NCI-H2107 (cell line): ENCODE measurements at places on chromosomes 3 and 15.
A peak's percentile ranks its signal among the peaks of the same experiment; 100 is the strongest.

- DNase-seq = no peak
Observed at GRCh38 chr3:107579371-107579770, 56.6 kb downstream of the BBX start.

- no peak for DNase-seq
Observed at GRCh38 chr3:195140410-195140809, 130.5 kb downstream of the XXYLT1 start.

GRCh38 chr3:45084820-45085816 lies 59.0 kb downstream of the CLEC3B start:
- no peak for DNase-seq

DNA sequence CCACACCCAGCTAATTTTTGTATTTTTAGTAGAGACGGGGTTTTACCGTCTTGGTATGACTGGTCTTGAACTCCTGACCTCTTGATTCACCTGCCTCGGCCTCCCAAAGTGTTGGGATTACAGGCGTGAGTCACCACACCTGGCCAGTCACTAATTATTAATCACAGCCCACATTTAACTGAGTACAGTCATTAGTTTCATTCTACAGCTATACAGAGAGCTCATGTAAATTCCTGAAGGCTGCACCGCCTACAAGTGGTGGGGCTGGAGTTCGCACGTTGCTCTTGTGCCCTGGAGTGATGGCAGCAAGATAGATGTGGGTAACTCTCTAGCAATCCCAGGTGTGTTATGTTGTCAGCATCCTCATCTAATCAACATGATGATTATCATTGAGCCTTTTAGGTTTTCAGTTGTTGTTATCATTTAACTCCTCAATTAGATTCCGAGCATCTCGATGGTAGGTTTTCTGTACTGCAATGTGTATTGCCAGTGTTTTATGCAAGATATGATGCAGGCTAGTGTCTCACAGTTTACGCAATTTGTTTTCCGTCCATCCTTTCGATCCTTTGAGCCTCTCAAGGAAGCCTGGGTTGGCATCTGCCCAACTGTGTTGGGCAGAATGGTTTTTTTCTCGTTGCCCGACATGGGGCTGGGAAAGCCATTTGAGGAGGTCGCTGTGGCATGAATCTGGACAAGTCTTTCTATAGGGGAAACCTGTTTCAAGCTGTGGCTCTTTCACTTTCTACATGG lies 216.3 kb downstream of the LPP start:
- no peak for DNase-seq

DNA sequence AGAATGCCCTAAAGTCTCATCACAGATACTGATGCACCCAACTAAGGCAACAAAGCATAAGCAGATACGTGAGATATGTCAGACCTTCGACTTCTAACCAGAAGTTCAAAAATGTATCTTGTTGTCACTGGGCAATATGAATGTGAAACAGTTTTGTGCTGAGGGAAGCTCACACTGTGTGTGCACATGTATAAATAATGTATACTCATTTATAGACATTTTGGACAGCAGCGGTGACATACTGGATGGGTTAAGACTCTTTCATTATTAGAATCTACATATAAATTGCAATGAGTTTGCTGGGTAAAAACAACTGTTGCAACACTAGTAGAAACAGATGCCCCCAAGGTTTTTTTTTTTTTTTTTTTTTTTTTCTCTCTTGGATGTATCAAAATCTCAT lies 37.9 kb downstream of the TIGIT start:
- DNase-seq = no peak

DNA sequence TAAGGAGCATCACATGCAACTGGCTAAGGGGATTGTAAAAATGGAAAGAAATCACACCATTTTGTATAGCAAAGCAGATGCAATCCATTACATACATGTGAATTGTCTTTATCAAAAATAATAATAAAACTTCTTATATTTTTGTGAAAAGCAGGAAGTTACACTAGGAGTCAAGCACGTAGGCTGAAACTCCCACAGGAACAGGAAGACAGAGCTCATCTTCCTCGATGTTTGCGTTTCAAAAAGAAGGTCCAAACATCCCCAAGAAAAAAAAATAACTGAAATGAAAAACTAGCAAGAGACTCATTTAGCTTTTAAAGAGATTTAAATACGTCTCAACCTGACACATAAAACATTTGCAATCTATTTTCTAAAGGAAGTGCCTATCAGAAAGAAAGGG lies 106.6 kb downstream of the TGFBR2 start:
- no peak for DNase-seq

GRCh38 chr3:134334231-134334900 lies 39.9 kb downstream of the AMOTL2 start:
- DNase-seq = no peak

- DNase-seq = no peak
Observed at GRCh38 chr3:191593486-191593885, 132.5 kb downstream of the PYDC2 start.

GRCh38 chr3:61646851-61647525 lies 85.6 kb downstream of the PTPRG start:
- DNase-seq = no peak

DNA sequence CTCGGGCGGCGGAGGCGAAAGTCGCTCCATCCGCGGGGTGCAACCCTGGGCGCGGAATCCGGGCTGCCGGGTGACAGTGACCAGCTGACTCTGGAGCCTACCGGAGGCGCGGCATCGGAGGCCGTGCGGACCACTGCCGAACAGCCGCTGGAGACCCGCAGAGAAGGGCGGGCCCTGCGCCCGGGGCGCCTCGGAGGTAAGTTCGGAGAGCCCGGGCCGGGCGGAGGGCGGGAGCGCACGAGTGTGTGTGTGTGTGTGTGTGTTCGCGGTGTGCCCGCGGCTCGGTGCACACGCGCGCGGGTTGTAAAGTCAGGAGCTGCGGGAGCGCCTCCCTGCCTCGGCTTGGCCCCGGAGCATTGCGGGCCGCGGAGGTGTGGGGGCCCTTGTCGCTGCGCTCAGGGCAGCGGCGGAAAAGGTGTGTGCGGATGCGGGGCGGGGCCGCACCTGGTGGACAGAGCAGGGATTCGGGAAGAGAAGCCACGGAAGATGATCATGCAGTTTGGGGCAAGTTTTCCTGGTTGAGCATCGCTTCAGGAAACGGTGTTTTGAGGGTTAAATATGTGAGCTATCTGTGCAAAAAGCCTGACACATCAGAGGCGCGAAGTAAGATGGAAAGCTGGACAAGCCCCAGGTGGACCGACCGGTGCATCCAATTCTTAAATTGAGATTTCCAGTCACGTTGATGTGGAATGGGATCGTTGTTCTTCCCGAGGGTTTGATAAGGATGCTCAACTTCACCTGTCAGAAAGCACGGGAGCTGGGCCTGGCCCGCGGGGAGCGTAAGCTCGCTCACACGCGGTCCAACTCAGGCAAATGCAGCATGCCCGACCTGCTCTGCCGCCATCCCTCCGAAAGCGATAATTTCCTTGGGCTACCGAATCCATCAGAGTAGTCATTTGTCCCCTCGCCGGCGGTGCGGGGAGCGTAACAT lies 474 bp downstream of the MINAR1 start:
- no peak for DNase-seq

- DNase-seq = no peak
Observed at GRCh38 chr15:48996276-48996675, 32.6 kb upstream of the SHC4 start.

- no peak for DNase-seq
Observed at GRCh38 chr15:65939901-65940617, 70.8 kb downstream of the RAB11A start.

GRCh38 chr3:58217209-58217811 lies 6.5 kb upstream of the DNASE1L3 start:
- no peak for DNase-seq

GRCh38 chr15:37758412-37758811 lies 176.0 kb upstream of the TMCO5A start:
- no peak for DNase-seq

GRCh38 chr3:188106887-188107830 lies 46.8 kb upstream of the LPP start:
- DNase-seq = no peak

DNA sequence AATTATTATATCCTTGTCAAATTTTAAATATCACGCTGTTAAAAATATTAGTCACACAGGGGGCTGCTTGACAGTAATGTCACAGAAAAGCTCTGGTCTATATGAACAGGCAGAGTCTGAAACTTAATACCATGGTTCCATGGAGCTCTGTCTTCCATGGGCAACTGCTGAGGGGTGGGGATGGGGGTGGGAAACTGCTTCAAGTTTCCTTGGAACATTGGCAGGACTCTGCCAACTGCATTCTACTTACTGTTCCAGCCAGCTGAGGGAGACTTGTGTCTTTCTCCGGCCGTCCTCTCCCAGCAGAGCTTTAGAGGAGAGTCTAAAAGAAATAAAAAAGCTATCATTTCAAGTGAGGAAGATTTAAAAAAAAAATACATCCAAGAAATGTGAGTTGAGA lies 348.7 kb downstream of the ZIC1 start:
- DNase-seq = no peak

DNA sequence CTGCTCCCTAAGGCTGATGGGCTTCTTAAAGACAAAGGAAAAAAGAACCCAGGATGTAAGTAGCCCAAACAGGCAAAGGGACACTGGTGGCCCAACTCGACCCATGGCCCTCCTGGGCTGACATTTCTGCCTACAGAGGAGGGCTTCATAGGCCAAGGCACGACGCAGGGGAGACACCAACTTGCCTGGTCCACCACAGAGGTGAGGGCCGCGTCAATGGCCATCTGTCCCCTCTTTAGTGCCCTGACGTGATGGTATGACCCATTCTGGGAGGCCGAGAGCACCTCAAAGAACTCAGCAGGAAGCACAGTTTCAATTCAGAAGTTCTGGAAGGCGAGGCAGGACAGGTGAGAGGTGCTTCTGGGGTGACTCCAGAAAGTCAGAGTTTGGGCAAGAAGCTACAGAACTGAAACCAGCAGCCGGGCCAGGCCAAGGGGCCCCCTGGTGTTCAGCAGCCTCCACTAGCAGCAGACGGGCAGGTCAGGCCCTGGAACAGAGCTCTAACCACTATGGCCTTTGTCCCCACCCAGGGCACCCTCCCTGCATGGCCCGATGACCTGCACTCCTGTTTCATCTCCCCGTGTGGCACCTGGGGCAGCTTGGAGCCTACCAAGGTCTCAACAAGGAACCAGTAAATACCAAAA lies 45.1 kb downstream of the HMCES start:
- DNase-seq = no peak

DNA sequence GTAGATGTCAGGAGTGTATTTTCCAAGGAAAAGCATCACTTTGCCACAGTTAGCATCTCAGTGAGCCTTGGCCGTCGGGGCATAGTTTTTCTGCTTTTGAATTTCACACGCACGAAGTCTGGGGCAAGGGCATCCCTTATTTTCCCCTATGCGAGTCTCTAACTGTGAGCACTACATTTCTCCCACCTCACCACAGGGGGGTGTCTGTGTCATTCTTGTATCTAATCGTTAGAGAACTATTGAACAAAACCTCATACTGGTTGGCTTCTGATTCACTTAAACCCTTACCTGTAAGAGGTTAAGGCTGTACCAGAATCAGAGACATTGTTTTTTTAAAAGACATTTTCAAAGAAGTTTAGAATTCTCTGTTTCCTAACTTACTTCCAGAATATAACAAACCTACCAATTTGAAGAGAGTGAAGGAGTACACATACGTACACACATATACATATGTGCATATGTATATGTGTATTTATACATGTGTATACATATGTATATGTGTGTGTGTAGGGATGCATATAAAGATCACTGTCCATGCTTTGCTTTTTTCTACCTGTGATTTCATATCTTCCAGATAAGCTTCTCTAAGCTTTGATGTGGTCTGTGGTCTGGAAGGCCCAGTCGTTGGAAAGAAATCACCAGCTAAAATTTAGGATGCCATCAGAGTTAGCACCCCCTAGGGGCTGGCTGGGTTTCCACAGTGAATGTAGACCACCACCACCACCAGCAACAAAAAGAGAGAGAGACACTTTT lies 49.4 kb downstream of the MYZAP start:
- DNase-seq = no peak

- peak; percentile 99 for DNase-seq
Observed at GRCh38 chr3:188947401-188948280, 224.1 kb upstream of the TPRG1 start.

DNA sequence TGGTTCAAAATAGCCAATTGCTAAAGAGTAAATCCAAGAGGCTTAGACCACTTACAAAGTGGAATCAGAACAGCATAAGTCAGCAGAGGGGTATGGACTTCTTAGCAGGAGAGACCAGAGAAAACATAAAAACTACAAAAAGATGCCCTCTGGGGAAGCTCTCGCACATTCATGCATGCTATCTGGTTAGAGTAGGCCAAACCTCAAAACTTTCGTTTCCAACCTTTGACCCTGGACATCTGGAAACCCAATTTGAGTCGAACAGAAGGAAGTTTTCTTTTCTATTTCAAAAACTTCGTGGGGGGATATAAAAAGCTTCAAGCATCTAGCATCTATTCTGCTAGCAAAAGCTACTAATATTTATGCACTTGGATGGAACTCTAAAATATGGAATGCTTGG lies 523.9 kb upstream of the AGTR1 start:
- DNase-seq = no peak

- DNase-seq = no peak
Observed at GRCh38 chr3:58952128-58952917, 97.5 kb downstream of the CFAP20DC start.

DNA sequence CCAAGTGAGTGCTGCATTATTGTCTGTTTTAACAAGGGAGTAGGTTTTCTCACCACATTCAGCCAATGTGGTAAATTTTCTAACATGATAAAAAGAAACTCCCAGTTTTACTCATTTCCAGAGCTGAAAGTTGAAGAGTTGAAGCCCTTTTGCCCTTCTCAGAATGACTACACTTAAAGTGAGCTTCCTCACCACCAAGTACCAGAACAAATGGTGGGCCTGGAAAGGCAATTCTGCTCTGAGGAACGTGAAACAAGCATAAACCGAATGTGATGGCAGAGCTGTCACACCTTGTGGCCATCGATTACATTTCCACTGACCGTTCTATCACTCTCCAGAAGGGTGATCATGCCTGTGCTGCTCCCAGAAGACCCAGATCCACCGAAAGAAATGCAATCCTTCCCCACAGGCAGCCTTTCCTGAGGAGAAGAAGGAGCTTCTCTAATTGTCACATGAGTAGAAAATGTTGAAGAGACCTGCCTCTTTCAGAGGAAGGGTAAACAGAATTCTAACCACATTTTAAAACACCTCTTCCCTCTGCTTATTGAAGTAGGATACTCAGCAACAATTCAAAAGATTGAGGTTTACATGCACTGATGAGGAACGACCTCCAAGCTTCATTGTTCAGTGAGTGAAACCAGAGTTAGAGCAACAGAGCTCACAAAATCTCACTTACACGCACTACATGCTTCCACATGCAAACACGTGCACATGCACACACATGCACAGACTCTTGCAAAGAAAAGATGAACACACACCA lies 21.4 kb upstream of the CCR9 start:
- DNase-seq = no peak
